ENCODE measurements at places on chromosomes 4 and X. TPM values are rescaled to one million over a fixed set of nuclear protein-coding genes. Genes with fewer than 3 reads are reported as not detected.

- DNase-seq: no peak
Measured at GRCh38 chr4:164894702-164895101, 17.7 kb downstream of the APELA start.

The DRD5 gene
- not detected for total RNA-seq

The TMSB15C gene
- total RNA-seq: 0.35 TPM

The SCML2 gene
- 0.94 TPM for total RNA-seq

The SSX4 gene
- total RNA-seq: not detected

The ADGRL3 gene
- total RNA-seq: not detected

All from HFFc6 (cell line).